ENCODE measurements at places on chromosomes 1 and 21. TPM values are rescaled to one million over a fixed set of nuclear protein-coding genes. Genes with fewer than 3 reads are reported as not detected.
A peak's percentile ranks its signal among the peaks of the same experiment; 100 is the strongest.

- DNase-seq = peak; percentile 90
These were observed 17.9 kb downstream of the MTX1 start for GRCh38 chr1:155226188-155226909.

The FAM72D gene
- total RNA-seq = not detected

GRCh38 chr1:197224160-197224559 lies 43.9 kb upstream of the CRB1 start:
- DNase-seq = no peak

GRCh38 chr1:109391157-109391556 lies 6.6 kb downstream of the SORT1 start:
- no peak for DNase-seq

GRCh38 chr1:28790377-28791035 lies 21.5 kb upstream of the OPRD1 start:
- DNase-seq = no peak

GRCh38 chr21:34561806-34562205 lies 49.8 kb upstream of the KCNE1 start:
- DNase-seq = no peak

The PGBD5 gene
- not detected for total RNA-seq

- DNase-seq = no peak
These were observed 37.1 kb upstream of the KANK4 start for GRCh38 chr1:62356257-62356835.

DNA sequence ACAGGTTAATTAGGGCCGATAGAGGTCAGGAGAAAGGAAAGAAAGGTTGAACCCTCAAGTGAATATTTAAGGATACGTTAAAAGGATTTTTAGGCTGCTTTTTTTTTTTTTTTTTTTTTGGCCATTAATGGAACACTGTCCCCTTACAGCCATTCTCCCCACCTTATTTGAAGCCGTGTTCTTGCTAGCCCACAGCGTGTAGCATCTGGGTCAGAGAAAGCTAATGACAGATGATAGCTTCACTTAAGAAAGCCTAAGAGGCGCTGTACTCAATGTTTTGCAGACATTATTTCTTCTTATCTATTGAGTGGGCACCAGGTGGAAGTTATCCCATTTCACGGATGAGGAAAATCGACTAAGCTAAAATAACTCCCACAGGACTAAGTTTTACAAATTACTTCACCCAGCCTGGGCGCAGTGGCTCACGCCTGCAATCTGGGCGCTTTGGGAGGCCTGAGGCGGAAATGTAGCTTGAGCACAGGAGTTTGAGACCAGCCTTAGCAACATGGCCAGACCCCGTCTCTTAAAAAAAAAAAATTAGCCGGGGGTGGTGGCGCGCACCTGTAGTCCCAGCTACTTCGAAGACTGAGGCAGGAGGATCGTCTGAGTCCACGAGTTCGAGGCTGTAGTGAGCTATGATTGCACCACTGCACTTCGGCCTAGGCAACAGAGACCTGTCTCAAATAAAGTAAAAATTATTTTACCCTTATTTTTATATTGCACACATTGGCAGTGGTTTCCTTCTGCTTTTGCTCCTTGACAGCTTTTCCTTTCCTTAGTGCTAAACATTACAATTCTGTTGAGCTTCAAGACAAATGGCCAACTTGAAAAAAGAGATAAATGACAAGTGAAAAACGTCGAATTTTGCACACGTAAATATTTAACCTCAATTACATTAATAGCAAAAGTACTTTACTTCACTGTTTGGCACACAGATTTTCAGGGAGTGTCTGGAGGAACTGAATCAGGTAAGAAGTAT lies 1.1 kb upstream of the PHTF1 start:
- no peak for DNase-seq

The AMY1C gene
- not detected for total RNA-seq

- no peak for DNase-seq
These were observed 12.6 kb upstream of the ARHGEF16 start for GRCh38 chr1:3441880-3442279.

The ELAPOR1 gene
- total RNA-seq = 13.7 TPM

Data from CD4-positive, alpha-beta memory T cell (primary cell).